ENCODE measurements at places on chromosomes 16 and 17.
A peak's percentile ranks its signal among the peaks of the same experiment; 100 is the strongest.

DNA sequence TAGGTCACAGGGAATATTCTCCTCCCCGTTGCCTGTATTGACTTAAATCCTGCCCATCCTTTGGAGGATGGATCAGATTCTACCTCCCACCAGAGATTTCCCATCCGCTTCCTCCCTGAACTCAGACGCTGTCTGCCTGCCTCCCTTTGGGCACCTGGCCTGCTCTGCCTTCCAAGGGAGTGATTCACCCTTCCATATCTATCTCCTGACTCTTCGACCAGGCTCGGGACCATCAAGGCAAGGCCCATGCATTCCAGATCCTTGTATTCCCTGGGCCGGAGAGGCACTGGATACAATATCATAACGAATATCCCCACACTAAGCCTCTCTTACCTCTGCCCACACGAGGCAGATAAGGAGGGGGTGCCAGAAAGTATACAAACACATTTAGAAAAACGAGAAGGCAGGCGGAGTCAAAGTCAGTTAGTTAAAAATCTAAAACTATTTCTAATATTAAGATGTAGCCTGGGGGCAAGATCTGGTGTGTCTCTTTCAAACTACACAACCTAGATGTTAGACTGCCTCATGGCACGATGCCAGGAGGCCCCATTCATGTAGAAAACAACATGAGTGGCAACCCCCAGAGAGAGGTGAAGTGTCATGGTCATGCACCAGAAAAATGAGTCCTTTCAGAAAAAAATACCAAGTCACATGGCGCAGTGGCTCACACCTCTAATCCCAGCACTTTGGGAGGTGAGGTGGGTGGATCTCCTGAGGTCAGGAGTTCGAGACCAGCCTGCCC is 9.2 kb downstream of the PMP22 start:
- DNase-seq, result no peak

DNA sequence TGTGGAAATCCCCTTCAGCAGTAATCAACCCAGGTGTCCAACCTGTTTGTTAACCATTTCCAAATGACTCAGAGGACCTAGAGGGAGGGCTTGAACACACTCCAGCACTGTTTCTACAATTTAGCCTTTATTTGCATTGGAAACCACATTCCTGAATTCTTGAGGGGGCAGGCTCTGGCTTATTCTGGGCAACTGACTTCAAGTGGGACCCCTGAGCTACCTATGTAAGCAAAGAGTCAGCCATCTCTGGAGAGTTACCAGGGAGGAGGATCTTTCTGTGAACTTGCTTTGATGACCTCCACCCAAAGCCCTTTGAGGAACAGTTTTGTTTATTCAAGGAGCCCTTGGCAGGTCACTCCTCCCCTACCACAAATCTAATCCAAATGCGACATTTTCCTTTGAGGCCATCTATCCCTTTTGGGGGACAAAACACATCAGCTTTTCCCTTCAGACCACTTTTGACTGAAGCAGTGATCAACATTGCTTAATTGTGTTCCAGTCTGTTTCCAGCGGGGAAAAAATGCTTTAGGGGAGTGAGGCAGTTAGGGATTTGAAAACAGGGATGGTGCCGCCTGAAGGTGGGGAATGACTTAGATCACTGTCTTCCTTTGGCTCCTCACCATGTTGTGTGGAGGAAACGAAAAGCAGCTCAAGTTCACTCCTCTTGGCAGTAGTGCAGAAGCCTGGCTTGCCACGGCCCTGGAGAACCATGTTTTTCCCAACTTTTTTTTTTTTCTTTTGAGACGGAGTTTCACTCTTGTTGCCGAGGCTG is 46.2 kb downstream of the TUBD1 start:
- peak; percentile 75 for DNase-seq

DNA sequence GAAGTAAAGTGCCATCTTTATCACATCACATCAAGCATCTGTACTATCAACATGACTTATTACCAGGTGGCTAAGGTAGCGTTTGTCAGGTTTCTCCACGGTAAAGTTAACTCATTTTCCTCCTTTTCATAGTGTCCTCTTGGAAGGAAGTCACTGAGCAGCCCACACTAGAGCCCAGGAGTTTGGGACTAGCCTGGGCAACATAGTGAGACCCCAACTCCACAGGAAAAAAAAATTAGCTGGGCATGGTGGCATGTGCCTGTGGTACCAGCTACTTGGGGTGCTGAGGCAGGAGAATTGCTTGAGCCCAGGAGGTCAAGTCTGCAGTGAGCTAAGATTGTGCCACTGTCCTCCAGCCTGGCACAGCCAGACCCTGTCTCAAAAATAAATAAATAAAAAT is 12.9 kb downstream of the CHD9 start:
- no peak for DNase-seq

DNA sequence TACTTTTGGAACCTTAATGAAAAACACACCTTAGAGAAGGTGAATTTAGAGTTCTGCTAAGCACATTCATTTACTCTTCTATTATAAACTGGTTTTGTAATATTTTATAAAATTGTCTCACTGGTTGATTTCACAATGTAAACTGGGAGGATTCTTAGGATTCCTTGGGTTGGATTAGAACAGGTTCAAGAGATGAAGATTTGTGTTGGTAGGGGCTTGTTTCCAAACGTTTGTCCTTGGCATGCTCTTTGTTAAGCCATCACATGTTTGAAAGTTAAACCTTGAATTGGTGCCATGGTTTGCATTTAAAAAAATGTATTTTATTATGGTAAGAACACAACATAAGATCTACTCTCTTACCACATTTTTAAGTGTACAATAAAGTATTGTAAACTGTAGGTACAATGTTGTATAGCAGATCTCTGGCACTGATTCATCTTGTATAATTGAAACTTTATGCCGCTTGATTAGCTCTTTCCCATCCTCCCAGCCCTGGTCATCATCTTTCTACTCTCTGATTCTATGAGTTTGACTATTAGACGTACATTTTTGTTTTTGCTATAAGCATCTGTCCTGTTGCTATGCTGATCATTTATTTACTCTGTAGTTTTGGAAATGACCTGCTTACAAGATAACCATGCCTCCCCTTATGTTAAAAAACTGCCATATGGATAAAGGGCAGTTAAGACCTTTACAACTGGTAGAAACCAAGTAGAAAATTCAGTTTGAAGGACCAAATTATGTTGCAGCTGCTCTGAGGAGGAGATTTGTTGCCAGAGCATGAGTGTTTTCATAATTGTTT is 9.6 kb downstream of the FTO start:
- no peak for DNase-seq

- no peak for DNase-seq
Measured at GRCh38 chr17:63649813-63650212, 27.6 kb downstream of the MAP3K3 start.

DNA sequence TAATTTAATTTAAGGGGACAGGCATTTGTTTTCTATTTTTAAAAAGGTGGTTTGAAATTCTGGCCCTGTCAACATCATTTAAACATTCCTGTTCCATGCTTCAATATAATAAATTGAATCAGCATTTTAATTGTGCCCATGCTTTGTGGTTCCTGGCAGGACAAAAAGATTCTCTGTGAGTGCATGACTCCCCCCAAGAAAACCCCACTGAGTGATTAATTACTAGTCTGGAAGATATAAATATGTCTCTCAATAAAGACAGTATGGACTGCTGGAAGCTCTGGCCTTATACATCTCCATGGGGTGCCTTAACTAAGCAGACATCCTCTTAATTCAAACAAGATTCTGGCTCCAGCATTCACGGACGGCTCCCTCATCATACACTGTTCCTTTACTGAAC is 95.0 kb upstream of the PSMD7 start:
- no peak for DNase-seq

- DNase-seq, result no peak
Measured at GRCh38 chr16:81465375-81465943, 20.9 kb downstream of the CMIP start.

DNA sequence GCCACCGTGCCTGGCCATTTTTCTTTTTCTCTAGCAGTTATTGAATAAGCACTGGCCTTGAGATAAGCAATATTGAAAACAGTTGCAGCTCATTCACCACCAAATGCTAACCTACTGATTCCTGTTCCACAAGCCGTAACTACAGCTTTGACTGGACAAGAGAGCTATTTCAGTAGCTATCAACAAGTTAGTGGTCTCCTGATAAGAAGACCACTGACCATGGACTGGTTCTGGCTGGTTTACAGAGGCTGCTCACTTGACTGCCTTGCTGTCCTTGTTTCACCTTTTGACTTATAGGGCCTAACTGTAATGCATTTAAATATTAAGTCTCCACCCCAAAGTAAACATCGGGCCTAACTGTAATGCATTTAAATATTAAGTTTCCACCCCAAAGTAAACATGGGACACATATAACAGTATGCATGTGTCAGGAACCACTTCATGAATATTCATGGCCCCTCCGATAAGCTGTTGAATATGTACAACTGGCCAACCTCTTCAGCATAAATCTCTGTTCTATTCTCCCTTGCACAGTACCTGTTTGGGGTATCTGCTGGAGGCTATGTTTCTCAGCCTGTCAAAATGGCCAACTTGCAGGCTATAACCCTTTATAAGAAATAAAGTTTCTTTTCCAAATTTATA is 94.1 kb downstream of the USP32 start:
- no peak for DNase-seq

DNA sequence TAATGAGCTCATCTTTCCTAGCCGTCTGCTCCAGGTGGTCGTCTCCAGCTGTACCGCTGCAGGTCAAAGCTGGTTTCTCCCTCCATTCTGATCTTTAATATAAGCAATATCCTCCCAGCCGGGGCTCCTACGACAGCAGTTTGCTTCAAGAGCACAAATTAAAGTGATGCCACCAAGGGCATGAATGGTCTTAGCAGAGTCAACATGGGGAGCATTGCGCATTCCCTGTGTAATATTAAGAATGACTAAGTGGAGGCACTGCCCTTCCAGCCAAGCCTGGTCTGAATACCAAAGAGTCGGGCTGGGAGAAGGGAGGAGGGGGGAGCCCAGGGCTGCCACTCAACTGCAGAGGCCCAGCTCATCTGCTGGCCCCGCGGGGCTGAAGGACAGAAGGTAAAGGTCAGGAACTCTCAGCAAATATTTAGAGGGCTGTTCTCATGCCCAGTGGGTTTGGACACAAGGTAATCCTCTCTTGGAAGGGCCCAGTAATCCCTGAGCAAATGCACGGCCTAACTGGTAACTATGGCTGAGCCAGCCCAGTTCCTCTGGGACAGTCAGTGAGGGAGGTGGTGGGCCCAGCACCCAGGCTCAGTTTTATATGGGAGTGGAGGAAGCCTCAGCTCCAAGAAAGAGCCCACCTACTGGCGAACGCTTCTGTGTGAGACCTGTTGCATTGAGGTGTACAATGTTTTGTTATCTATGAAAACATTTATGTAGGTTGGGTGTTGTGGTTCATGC is 121.2 kb downstream of the IRX3 start:
- no peak for DNase-seq

GRCh38 chr16:77812856-77813500 is 24.6 kb downstream of the VAT1L start:
- DNase-seq, result no peak

DNA sequence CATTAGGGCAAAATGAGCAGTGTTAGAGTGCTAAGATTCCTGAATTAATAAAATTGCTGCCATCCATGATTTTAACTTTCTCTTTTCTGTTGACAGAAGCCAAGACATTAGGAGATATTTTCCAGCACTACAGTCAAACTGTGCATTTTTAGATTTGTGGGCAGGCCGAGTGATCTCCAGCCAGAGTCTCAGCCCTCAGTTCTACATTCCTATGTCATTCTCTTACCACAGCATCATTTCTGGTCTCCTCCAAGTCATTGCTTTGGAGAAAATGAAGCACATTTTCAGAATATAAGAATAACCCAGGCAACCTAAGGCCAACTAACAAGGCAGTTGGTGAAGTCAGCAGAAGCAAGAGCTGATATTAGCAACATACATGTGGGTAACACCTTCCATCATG is 74.6 kb upstream of the NUDT7 start:
- no peak for DNase-seq

GRCh38 chr16:25063865-25064264 is 47.7 kb upstream of the LCMT1 start:
- no peak for DNase-seq

- no peak for DNase-seq
Measured at GRCh38 chr17:47800686-47801085, 20.9 kb downstream of the OSBPL7 start.

DNA sequence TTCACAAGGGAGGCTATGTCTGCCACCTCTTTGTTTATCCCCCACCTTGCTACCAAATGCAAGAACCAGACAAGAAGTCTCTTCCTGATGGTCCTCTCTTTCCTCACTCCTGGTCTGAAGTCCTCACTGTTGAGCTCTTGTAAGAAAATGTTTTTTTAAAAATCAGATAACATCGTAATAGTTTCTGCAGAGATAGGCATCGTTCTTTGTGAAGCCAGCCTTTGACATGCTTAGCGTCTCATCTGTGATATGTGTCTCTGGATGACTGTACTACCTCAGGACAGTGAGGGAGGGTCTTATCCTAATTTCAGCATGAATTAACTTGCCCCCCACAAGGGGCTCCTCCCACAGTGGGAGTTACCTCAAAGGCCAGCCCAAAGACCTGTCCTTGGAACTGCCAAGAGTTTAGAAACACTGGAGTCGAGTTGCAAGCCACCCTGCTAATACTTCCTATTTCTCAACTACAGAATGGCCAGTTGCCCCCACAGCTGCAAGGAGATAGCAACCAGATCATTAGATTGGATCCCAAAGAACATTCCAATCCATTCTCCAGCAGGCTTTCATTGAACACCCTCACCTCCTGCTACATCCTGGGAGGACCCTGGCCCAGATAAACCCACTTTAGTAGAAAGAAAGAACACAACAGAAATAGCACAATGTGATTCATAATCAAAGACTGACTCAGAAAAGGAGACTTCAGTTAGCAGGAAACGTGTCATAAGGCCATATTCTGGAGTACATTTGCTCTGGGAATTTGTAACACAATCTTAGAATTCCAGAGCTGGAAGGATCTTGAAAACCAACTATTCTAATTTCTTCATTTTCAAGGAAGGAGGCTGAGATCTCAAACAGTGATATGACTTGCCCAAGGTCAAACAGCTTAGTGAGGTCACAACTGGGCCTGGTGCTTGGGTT is 151.0 kb downstream of the IRX3 start:
- DNase-seq, result no peak

DNA sequence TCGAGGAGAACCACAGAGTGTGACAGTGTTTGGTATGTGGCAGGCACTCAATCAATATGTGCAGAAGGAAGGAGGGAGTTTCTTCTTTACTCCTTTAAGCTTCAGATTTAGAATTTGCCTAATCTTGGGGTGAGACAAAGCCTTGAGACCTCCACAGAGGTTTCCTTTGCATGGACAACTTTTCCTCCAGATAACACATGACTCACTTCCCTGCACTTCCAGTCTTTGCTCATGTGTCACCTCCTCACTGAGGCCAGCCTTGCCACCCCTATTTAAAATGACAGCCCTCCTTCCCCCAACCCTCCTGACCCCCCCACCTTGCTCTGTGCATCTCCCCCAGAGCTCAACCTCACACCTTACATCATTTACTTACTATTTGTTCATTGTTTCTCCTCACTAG is 17.4 kb upstream of the NOS2 start:
- DNase-seq, result no peak

All from CD4-positive, alpha-beta T cell treated with Interleukin-15 for 4 hours (primary cell).